ENCODE measurements at places on chromosomes 2 and 18.

GRCh38 chr2:134438371-134438770 lies 184.5 kb downstream of the MGAT5 start:
- DNase-seq = no peak

DNA sequence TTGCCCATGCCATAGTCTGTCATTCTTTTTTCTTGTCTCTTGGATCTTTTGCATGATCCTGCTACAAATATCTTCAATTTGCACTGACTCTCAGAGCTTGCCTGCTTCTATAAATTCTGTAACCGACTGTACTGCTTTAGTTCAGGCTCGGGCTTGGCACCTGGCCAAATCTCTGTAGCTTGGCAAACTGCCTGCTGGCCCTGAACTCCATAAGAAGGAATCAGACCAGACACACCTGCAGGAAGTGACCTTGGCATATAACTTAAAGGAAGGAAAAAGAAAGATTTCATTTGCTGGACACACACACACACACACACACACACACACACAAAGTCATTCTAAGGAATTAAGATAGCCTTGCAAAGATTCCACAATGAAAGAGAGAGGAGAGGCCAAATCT lies 291.2 kb upstream of the DDX18 start:
- peak; percentile 80 for DNase-seq

- no peak for DNase-seq
Measured at GRCh38 chr2:152493417-152493816, 158.4 kb downstream of the FMNL2 start.

DNA sequence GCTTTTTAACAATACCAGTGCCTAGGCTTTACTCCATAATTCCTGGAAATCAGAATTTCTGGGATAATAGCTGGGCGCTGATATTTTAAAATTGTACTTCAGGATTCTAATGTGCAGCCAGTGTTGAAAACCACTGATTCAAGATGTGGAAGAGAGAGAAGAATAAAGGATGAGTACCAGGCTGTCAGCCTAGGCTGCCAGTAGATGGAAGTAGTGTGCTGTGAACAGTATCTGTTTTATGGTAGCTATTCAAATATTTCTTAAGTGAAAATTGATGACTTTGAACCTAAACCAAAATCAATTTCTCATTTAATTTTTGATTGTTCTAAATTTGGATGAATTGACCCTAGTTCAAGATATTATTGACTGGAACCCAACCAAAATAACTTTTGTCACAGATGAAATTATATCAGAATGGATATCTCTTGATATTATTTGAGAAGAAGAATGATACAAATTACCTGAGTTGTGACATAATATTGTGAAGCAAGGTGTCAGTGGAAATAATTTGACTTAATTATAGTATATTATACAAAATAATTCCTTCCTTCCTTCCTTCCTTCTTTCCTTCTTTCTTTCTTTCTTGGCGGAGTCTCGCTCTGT lies 88.0 kb downstream of the COMMD1 start:
- peak; percentile 64 for DNase-seq

GRCh38 chr2:174682007-174682577 lies 82.2 kb downstream of the CHRNA1 start:
- DNase-seq = peak; percentile 77

DNA sequence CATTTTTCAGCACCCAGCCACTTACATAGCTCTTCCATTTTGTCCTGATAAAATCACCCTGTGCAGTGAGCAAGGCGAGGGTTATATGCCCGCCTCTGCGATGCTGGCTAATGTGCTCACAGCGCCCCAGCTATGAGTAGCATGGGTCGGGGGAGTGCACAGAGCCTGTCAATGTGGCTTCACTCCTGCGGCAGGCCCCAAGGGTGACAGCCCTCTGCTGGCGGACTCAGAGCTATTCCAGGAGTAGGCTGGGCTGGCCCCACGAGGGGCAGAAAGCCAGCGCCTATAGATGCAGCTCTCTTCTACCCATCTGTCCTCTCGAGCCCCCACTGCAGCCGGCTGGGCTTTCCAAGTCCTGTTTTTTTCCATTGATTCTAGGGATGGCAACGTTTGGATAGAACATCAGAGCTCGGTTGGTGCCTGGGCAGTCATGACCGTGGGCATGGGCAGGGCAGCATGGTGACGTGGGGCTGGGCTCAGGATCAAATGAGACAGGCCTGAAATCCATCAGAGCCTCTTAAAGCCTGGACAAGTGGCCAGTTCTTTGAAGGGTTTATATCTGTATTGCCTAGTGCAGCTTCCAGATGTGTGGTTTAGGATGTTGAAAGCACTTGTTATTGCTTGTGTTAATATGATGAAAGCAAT lies 134.7 kb downstream of the MCFD2 start:
- peak; percentile 65 for DNase-seq

DNA sequence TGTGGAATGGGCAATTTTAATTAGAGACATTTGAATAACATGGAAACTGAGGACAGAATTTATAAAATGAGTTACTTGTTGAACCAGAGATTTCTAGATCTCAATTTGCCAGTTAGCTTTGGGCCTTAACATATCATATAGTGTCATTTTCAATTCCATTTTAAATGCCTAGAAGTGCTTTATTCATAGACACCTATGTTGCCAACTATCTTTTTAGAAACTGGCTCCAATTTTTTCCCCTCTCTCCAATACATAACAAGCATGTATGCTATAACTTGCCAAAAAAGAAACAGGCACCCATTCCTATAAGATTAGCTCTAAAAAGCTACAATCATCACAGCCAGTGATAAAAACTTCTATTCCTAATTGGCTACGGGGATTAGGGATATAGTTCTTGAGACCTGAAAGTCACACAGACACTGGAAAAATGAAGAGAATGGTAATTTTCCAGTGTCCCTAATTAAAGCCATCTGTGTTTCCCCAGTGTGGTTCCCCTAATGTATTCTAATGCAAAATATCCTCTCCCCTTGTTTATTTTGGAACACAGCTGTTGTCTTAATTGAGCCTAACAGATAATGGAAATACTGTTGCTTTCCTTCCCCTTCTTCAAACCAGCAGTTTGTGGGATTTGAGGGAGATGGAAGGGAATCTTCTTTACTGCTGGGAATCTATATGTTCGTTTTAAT lies 205.5 kb upstream of the FSHR start:
- peak; percentile 39 for DNase-seq

DNA sequence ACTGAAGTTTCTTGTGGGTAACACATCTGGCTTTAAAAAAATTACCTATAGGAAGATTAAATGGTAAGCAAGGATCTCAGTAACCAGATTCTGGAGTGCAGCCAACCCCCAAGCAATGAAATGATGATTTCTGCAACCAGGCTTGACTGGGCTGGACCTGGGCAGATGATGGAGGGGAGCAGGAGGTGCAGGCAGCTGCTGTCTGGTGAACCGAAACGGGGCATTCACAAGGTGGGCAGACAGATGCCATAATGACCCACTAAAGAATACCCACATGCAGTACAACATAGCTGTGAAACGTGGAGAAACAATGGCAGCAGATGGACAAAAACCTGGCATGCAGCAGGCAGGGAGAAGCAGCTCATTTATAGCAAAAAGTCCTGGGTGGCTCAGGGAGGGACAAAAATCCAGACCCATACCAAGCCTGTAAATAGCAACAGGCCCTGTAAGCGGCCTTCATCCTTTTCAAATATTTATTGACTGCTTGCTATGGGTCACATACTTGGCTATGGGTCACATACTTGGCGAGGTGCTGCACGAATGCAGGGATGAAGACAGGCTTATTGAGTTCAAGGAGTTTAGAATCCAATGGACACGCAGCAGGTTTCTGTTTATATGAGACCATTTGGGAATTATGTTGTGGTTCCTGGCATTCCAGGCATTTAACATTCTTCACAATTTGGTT lies 244.7 kb downstream of the HRH4 start:
- peak; percentile 63 for DNase-seq

All from eye (tissue), 1 donor.